ENCODE measurements at places on chromosomes 1 and 21. TPM values are rescaled to one million over a fixed set of nuclear protein-coding genes. Genes with fewer than 3 reads are reported as not detected.

- DNase-seq = no peak
Measured at GRCh38 chr1:92862605-92863004, 30.8 kb downstream of the RPL5 start.

DNA sequence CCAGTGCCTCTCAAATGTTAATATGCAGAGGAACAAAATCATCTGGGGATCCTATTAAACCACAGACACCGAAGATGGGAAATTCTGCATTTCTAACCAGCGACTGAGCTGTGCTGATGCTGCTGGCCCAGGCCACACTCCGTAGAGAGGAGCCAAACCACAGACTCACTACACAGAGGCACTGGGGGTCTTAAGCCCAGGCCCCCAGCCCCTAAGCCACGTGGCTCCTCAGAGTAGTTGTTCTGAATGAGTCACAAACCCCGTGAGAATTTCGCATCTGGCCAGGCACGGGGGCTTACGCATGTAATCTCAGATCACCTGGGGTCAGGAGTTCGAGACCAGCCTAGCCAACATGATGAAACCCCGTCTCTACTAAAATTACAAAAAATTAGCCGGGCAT is 2.8 kb upstream of the CELA2A start:
- DNase-seq = no peak

PAQR6 gene
- 9.9 TPM for total RNA-seq

LCE1E gene
- total RNA-seq = not detected
